Activated CD8-positive, alpha-beta T cell treated with anti-CD3 and anti-CD28 coated beads for 36 hours (primary cell): ENCODE measurements at places on chromosomes 16 and 17. TPM values are rescaled to one million over a fixed set of nuclear protein-coding genes. Genes with fewer than 3 reads are reported as not detected.
A peak's percentile ranks its signal among the peaks of the same experiment; 100 is the strongest.

DNA sequence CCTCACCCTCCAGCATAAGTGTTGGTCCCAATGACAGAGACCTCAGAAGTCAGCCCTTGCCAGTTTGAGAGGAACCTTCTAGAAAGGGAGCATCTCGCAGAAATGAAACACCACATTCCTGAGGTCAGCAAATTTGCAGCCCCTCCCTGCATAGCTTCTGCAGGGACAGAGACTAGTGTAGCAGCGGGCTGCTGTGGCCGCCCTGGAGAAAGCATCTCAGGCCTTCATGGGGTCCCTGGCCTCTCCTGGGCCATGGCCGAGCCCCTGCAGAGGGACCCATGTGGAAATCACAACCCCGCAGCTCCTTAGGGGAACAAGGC lies 11.4 kb downstream of the HS3ST6 start:
- H3K27ac ChIP-seq: no peak overlapping the region
- no peaks in the 10 kb centered on the region for H3K36me3 ChIP-seq
- no peaks in the 10 kb centered on the region for H3K4me1 ChIP-seq
- no peak for DNase-seq
- H3K27me3 ChIP-seq: peaks cover 7% of the 10 kb centered on the region

GRCh38 chr17:79532107-79532790 lies 78.6 kb downstream of the RBFOX3 start:
- no peaks in the 10 kb centered on the region for H3K4me1 ChIP-seq
- no peak overlapping the region for H3K4me3 ChIP-seq
- DNase-seq: no peak
- H3K27ac ChIP-seq: no peak overlapping the region
- no peaks in the 10 kb centered on the region for H3K36me3 ChIP-seq
- peaks cover 3% of the 10 kb centered on the region for H3K27me3 ChIP-seq

GRCh38 chr16:14362774-14363371 lies 267.2 kb downstream of the PARN start:
- no peak for DNase-seq
- H3K4me1 ChIP-seq: no peaks in the 10 kb centered on the region
- no peaks in the 10 kb centered on the region for H3K27me3 ChIP-seq
- no peak overlapping the region for H3K4me3 ChIP-seq

DNA sequence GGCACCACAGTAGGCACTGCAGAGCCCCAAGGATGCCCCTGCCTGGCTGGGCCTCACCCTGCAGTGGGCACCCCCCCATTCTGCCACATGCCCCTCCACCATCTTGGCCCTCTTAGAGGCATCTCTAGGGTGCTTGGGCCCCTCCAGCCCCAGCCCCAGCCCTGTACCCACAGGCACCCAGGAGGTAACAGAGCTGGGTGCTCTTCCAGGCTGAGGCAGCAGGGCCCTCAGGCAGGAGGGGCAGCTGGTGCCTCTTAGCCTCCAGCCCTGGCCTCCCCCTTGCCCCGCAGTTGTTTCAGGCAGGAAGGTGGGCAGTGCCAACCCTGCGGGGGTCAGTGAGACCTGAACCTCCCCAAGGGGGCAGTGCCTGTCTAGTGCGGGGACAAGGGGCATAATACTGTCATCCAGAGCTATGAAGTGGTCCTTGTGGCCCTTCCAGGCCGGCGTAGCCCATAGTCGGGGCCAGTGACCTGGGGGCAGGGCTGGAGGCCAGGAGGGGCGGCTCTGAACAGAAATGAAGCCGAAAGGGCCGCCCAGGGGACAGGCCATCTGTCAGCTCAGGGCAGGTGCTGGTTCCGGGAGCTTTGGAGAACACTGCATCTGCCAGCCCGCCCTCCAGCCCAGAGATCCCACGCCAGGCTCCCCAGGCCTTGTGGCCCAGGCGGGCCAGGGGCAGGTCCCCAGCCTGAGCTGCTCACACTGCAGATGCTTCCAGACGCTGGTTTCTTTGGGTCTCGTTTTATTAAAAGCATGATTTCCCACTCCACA lies 4.9 kb upstream of the AATK start:
- no peaks in the 10 kb centered on the region for H3K4me1 ChIP-seq
- peaks cover 3% of the 10 kb centered on the region for H3K27me3 ChIP-seq
- no peak for DNase-seq

DNA sequence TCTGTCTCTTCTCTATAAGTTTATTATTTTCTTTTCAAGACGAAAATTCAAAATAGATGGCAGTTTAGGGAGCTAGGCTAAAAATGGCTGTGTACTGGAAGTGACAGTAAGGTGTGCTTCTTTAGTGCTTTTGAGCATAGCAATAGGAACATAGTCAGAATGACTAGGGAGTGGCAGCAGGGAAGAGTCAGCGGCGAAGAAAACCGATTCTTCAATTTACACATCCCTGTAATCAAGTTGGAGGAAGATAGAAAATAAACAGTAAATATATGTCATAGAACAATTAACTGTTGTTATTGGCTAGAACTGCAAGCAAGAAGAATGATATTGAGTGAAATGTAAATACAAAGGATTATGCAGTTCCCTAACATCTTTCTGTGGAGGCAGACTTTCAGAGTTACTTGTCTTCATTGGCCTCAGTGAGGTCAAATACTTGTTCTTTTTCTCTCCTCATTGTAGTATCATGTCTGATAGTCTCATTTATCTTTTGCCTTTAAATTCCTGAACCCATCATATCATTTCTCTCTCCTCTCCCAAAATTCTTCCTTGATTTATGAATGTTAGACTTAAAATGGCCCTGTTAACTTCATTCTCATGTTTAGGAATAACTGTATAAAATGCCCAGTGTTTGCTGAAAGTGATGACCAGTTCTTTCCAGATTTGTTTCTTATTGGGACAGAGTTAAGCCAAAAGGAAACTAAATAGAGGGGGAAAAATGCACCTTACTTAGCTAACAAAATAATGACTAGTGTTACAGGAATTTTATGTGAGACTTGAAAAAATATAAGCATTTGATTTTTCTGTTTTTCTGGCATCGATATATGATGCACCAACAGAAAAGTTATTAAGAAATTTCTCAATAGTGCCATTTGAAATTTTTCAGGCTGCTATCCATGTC lies 211.4 kb downstream of the BCAS3 start:
- H3K27me3 ChIP-seq: no peaks in the 10 kb centered on the region
- no peaks in the 10 kb centered on the region for H3K4me1 ChIP-seq
- no peak overlapping the region for H3K4me3 ChIP-seq
- no peak for DNase-seq
- no peak overlapping the region for H3K27ac ChIP-seq
- peaks cover 6% of the 10 kb centered on the region for H3K36me3 ChIP-seq

- peak overlapping the region; percentile 89 for H3K4me3 ChIP-seq
- no peaks in the 10 kb centered on the region for H3K27me3 ChIP-seq
- H3K4me1 ChIP-seq: peaks cover 14% of the 10 kb centered on the region
- no peaks in the 10 kb centered on the region for H3K36me3 ChIP-seq
- peak overlapping the region; percentile 82 for H3K27ac ChIP-seq
- DNase-seq: peak; percentile 36
Measured at GRCh38 chr17:18226284-18226945, 980 bp downstream of the LLGL1 start.

DNA sequence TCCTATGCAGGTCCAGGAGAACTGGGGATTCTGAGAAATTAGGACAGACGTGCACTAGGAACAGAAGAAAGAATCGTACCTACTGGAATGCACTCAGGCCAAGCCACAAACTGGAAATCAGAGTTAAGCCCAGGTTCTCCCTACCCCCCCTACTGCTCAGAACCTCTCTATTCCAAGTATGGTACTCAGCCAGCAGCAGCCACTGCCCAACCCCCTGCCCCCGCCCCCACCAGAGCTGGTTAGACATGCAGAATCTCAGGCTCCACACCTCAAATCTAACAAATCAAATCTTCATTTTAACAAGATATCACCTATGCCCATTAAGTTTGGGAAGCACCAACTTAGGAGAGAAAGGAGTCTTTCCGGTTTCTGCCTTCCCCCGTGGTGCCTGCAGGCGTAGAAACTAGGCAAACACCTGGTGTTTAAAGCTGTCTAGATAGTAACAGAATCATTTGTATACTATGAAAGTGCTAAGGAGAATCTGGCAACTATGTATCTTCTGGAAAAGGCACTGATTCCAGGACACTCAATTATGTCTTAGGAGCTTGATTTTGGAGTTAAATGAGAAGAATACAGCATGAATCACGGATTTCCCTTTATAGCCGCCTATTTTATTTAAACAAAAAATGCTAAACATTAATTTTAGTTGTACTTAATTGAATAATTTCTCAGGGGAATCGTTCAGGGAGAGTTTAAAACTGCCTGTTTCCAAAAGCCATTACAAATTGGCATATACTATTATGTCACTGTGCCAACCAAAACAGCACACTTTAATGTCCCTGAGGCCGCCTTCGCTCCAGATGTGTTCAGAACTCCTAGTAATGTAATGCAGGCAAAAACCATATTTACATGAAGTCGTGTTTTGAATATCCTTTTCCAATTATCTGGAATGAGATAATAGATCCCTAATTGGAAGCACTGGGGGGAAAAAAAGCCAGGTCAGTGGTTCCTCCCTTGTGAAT lies 166.5 kb downstream of the STX8 start:
- no peak overlapping the region for H3K4me3 ChIP-seq
- H3K36me3 ChIP-seq: peaks cover 3% of the 10 kb centered on the region
- H3K27ac ChIP-seq: no peak overlapping the region
- DNase-seq: no peak
- H3K27me3 ChIP-seq: no peaks in the 10 kb centered on the region
- H3K4me1 ChIP-seq: no peaks in the 10 kb centered on the region

DNA sequence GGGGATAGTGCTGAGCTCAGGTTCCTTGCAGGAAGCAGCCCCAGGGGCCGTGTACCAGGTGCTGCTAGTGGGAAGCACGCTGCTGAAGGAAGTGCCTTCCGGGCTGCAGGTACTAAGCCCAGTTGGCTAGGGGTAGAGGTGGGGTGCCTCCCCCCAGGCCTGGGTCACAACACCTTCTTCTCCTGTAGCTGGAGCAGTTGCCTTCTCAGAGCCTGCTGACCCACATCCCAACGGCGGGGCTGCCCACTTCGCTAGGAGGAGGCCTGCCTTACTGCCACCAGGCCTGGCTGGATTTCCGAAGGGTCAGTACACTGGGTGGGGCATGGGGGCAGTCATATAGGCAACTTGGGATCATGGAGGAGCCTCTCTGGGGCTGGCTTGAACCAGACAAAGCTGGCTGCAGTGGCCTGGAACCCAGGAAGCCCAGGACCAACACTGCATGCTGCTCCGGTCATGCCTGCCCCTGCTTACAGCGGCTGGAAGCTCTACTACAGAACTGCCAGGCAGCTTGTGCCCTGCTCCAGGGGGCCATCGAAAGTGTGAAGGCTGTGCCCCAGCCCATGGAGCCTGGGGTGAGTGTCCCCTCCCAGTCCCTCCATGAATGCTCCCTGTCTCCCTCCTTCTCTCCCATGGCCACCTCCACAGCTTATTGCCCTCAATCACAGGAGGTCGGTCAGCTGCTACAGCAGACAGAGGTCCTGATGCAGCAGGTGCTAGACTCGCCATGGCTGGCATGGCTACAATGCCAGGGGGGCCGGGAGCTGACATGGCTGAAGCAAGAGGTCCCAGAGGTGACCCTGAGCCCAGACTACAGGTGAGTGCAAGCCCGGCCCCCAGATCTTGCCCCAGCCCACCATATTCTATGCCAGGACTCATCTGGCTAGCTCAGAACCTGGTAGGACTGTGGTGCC lies 2.5 kb downstream of the PLEKHG4 start:
- no peak overlapping the region for H3K4me3 ChIP-seq
- no peak overlapping the region for H3K27ac ChIP-seq
- no peaks in the 10 kb centered on the region for H3K27me3 ChIP-seq
- H3K4me1 ChIP-seq: peaks cover 11% of the 10 kb centered on the region

GRCh38 chr17:46061435-46061834 lies 62.4 kb downstream of the STH start:
- DNase-seq: no peak
- no peak overlapping the region for H3K27ac ChIP-seq
- no peaks in the 10 kb centered on the region for H3K27me3 ChIP-seq
- no peak overlapping the region for H3K4me3 ChIP-seq

- no peak overlapping the region for H3K27ac ChIP-seq
- H3K36me3 ChIP-seq: no peaks in the 10 kb centered on the region
- no peak overlapping the region for H3K4me3 ChIP-seq
- H3K4me1 ChIP-seq: no peaks in the 10 kb centered on the region
Measured at GRCh38 chr17:71546419-71546818, 574.4 kb upstream of the SOX9 start.

GRCh38 chr16:86391984-86392383 lies 118.3 kb upstream of the FOXF1 start:
- peaks cover 3% of the 10 kb centered on the region for H3K27me3 ChIP-seq
- no peak overlapping the region for H3K27ac ChIP-seq
- H3K4me3 ChIP-seq: no peak overlapping the region

DNA sequence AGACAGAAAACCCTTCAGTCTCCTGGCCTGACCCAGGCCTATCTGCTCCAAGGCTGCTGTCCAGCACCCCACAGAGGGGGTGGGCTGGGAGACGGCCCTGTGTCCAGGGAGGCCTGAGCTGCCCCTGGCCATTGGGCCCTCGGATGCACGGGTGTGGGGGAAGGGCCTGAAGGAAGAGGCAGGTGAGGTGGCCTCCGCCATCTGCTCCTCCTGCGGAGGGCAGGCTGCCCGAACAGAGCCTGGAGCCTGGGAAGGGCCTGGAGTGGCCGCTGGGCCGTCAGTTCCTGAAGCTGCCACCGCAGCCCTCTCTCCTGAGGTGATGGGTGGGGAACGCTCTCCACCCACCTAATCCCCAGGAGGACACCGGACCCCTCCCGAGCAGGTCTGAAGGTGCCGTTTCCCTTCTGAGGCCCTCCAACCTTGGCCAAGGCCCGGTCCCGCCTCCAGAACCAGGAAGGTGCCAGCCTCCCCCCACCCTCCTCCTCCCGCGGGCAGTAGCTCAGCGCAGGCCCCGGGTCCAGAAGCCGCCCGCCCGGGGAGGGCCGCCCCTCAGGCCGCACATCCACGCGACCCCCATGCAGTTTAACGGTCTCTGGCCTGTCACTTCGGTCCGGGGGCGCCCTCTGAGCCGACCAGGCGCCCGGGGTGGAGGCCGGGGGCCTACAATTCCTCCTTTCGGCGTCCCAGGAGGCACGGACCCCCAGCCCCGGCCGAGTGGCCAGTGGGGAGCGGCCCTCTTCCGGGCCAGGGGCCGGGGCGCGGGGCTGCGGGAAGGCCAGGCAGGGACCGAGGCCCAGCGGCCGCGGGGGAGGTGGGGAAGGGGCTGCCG lies 835 bp downstream of the FBXL16 start:
- H3K4me1 ChIP-seq: peaks cover 2% of the 10 kb centered on the region
- H3K27ac ChIP-seq: no peak overlapping the region
- peaks cover 58% of the 10 kb centered on the region for H3K27me3 ChIP-seq
- H3K36me3 ChIP-seq: no peaks in the 10 kb centered on the region
- no peak for DNase-seq

DNA sequence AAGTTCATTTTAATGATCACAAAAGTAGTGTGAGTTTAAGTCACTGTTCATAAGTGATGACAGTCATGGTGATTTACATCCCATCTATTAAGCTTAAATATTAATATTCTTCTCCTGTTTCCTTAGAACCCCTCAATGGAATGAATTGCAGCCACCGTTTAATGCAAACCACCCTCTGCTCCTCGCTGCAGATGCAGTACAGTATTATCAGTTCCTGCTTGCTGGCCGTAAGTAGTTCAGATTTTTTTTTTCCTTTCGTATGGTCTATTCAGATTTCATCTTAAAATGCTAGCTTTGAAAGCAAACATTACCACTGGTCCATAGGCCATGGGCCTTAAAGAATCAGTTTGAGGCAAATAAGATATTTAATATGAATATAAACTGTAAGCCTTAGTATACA lies 359.0 kb upstream of the TBX2 start:
- H3K4me1 ChIP-seq: no peaks in the 10 kb centered on the region
- H3K27me3 ChIP-seq: no peaks in the 10 kb centered on the region
- no peak for DNase-seq
- H3K27ac ChIP-seq: no peak overlapping the region

KRT40 gene
- not detected for total RNA-seq

NLK gene
- 7.3 TPM for total RNA-seq

TBX6 gene
- 2.5 TPM for total RNA-seq

SCNN1B gene
- not detected for total RNA-seq

RAB37 gene
- total RNA-seq: 6.6 TPM

CTRL gene
- 3.8 TPM for total RNA-seq

C16orf87 gene
- total RNA-seq: 12.5 TPM

TEX14 gene
- 0.23 TPM for total RNA-seq
